Stimulated activated CD4-positive, alpha-beta T cell treated with anti-CD3 and anti-CD28 coated beads, Interleukin-1b, Interleukin-23, amount 100 ng/mL, for 4 hours (primary cell): ENCODE measurements at places on chromosomes 6 and 20.

DNA sequence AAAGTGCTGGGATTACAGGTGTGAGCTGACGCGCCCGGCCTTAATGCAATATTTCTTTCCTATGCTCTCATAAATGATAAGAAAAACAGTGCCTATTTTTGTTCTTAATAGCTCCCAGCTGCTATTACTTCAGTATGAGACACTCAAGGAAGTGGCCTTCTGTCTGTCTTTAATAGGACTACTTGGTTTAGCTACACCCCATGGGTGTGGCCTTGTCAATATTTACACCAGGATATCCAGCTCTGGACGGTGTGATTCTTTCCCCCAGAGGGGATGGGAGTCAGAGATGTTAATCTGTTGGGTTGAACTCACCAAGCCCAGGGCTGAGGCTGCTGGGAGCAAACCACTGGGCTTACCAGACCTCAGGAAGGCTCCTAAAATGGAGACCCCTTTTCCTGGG is 134.2 kb downstream of the CEP57L1 start:
- DNase-seq: no peak

DNA sequence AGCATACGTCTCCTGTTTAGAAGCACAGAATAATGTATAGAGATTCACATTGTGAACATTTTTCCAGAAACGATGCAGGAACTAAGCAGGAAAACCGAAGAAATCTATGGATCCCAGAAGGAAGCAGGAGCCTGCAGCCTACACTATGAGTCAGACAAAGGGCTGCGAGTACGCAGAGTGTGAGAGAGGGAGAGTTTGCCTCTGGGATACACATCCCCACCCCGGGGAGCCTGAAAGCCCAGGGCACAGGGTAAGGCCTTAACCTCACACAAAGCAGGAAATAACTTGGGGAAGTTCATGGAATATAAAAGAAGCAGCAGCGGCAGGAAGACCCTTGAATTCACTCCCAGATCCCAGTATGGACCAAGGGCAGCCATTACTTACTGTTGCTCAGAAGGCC is 842.1 kb upstream of the MANEA start:
- no peak for DNase-seq

DNA sequence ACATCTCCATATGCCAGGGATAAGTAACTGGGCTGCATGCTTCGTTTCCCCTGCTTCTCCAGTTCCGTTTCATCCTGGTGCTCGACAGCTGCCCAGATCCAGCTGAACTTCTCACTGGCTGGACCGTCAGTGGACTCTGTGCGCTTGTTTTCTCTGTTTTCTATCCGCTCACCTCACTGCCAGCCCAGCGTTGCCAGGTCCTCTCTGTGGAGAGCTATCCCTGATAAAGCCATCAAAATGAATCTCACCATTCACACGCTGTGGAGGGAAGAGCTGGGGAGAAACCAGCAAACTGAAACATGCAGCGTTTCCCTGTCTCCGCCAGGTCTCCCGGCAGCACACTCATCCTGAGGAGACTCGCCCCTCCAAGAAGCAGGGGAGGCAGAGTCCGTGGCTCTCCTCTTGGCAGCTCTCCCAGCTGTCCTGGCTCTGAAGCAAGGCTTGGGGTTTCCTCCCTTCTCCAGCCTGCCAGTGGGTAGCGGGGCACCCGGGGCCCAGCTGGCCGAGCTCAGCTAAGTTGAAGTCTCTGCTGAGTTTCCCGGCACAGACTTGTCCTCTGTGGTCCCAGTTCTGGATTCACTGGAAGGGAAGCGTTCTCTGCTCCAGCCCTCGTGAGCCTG is 160.9 kb downstream of the DTNBP1 start:
- DNase-seq: no peak

DNA sequence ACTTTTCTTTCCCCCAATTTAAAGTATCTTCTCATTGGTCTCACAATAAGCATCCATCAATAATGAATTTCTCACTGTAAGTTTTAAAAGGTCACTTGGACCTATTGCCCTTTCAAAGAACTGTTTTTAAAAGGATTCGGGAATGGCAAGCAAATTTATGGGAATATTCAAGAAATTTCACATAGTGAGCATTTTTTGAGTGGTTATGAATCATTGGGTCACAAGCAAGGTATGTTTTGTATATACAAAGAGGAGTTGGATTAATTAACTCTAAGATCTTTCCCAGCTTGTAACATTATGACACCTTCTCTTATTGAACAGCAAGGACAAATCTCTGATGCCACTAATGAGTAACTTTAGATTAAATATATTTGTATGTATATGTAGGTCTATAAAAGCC is 165.0 kb downstream of the MOXD1 start:
- no peak for DNase-seq

DNA sequence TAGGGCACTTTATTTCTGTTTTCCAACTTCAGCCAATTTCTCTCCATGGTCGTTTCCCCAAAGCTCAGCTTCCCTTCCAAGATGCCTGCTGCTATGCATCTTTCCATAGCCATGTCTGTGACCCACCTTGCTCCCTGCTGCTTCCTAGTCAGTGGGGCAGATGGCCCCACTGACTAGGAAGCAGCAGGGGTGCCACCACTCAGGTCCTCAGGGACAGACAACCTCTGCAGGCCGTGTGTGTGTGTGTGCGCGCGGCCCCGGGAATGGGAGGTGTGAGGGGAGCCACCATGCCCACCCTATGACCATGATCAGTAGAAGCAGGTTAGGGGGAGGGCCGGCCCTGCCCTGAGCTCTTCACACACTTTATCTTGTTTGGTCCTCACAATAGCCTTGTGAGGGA is 2.7 kb upstream of the IP6K3 start:
- no peak for DNase-seq
